ENCODE measurements at places on chromosomes 4 and X. TPM values are rescaled to one million over a fixed set of nuclear protein-coding genes. Genes with fewer than 3 reads are reported as not detected.

GRCh38 chr4:124953486-124953885 is 241.0 kb upstream of the ANKRD50 start:
- DNase-seq = no peak

The SLC10A4 gene
- total RNA-seq = 0.19 TPM

The NOX1 gene
- total RNA-seq = not detected

DNA sequence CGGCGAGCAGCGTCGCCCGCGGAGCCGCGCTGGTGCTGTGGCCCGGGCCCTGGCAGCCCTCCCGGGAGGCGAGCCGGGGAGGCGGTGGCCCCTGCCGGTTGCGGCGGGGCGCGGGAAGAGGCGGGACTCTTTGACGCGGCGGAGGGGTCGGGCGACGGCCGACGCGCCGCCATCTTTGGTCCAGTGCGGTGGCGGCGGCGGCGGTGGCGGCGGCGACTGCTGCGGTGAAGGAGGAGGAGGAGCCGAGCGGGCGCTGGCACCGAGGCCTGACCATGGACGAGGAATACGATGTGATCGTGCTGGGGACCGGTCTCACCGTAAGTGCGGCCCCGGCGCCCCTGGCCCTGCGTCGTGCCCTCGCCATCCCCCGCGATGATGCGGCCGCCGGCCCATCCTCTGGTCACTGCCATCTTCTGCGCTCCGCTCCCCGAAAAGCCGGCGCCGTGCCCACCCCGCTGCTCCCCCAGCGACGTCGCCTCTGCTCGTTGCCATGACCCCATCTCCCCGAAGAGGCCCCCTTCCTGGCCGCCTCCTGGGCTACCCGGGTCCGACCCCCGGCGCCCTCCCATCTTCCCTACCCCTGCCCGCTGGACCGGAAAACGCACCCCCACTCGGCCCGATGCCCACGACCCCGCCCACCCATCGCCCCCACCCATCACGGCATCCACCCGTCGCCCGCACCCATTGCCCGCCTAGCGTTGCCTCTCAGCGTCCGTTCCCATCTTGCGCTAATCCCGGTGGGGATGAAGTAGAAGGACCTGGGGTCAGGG is at the start of gene GDI1:
GDI1 (plus strand) TSS at position 172 of the 770 bp plus-strand sequence; CDS start at position 273, 101 bp downstream.
- peak; percentile 72 for DNase-seq

The XPNPEP2 gene
- total RNA-seq = 2.6 TPM

DNA sequence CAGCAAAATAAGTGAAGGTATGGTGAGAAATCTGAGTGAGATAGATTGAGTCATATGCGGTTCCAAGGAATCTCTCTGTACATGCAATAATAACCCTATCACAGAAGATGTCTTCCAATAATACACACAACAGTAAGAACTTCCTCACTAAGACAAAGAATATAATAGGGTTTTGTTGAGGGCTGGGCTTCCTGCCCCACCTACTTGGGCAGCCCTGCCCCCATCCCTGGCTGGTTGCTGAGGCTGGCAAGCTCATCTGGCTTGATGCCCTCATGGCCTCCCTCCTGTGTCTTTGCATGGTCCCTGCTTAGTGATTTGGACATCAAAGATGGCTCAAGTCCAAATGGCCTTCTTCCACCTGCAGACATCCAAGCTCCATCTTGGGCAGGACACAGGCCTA is 2.7 kb downstream of the GEMIN8 start:
- DNase-seq = no peak

- no peak for DNase-seq
Observed at GRCh38 chr4:123090886-123091285, 168.5 kb upstream of the NUDT6 start.

GRCh38 chrX:52355108-52355507 is 13.7 kb upstream of the XAGE2 start:
- DNase-seq = no peak

DNA sequence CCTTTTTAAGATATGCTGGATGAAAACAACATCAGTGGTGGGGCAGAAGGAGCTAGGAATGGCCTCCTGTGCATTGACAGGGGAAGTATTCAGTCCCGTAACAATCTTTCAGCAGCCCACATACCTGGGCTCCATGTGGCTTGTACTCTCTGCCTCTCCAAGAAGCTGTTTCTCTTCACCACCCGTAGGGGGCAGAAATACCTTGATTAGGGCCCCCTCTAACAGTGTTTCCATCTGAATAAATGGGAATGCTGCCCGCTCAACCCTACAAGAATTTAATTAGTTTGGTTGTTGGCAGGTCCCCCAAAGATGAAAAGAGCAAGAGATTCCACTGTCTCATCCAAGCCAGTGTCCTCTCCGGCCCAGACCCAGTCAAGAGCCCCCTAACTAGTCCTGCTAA is 155.2 kb downstream of the SMIM20 start:
- DNase-seq = no peak

The CLNK gene
- 1.00 TPM for total RNA-seq

The NPY2R gene
- not detected for total RNA-seq

The DNAJB14 gene
- total RNA-seq = 90.0 TPM

The FAT4 gene
- total RNA-seq = 4.5 TPM

GRCh38 chrX:97563531-97564133 is 679.9 kb downstream of the RPA4 start:
- peak; percentile 70 for DNase-seq

DNA sequence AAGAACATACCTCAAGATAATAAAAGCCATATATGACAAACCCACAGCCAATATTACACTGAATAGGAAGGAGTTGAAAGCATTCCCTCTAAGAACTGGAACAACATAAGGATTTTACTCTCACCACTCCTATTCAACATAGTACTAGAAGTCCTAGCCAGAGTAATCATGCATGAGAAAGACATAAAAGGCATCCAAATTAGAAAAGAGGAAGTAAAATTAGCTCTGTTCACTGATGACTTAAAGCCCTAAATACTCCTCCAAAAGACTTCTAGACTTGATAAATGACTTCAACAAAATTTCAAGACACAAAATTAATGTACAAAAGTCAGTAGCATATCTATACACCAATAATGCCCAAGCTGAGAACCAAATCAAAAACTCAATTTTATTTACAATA is 235.7 kb downstream of the NKX6-1 start:
- no peak for DNase-seq

The POF1B gene
- 0.25 TPM for total RNA-seq

The FOXP3 gene
- 0.20 TPM for total RNA-seq

The MAGEA8 gene
- total RNA-seq = not detected

The MBNL3 gene
- total RNA-seq = 64.3 TPM

- no peak for DNase-seq
Observed at GRCh38 chr4:41061482-41062185, 152.7 kb downstream of the APBB2 start.

The CUL4B gene
- total RNA-seq = 32.6 TPM

The F9 gene
- total RNA-seq = not detected

DNA sequence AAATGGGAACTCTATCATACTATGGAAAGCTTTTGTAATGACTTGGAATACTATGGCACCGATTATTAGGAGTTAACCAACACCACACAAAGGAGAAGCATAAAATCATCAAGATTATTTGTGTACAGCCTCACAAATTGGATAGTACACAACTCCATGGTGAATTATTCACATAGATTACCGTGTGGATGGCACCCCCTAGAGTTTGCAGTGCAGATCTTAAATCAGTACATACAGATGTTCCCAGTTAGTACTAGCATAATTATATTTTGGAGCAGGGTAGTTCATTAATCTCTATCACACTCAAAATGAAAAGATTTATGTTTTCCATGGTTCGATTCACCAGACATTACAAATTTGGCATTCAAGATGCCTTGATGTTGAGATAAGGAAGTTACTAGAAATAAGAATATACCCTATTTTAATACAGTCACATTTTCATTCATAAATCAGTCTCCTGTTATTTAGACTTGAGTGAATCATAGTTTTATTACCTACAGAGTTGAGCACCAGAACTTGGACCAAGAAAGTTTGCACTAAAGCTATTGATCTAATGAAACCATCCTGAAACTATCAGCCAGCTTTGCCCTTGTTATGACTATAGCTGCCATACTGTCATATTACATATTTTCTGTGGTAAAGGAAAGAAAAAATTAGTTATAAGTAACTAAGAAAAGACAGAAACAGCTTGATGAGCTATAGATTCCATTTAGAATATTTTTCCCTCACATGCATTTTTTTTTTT is 531.8 kb downstream of the GLUD2 start:
- peak; percentile 17 for DNase-seq

The FAM9B gene
- 0.42 TPM for total RNA-seq

DNA sequence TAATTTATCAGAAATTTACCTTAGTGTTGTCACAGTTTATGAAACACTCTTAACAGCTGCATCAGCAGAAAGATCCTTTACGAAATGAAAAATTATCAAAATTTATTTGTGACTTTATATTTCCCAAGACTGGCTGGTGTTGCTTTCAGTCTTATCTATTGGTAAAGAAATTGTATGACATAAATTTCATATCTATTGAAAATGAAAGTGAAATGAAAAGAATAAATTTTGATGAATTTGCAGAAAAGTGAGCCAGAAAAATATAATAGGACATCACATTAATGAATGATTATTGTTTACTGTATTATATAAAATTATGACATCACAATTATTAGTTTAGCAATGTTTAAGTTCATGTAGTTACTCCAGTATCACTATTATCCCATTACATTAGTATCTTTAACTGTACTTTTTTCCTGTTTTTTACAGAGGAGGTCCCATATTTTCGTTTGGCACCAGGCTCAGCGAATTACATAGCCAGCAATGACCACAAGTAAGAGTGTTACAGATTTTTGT is 13.2 kb upstream of the TMEM165 start:
- no peak for DNase-seq

DNA sequence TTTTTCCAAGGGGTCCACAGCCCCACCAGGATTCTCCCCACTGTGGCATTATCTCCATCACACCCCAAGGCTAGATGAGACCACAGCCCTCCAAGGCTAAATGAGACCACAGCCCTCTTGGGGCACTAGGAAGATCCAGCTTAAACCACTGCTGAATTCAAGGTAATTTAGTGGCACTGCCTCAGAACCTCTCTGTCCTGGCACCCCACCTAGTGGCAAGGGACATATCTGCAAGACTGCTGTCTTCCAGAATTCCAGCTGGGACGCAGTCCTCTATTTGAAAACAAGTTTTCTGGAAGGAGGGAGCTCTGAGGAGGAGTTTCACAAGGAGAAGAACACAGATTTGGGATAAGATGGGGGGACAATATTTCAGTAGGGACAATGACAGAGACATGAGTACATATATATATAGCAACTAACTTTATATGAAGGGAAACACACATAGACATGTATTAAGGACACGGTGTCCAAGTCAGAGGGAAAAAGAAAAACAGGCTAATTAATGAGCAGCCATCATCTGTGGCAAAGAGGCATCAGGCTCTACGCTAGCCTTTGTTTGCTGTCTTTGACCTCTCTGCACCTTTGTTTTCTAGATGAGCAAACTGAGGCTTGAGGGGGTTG is 9.3 kb downstream of the CETN2 start:
- no peak for DNase-seq

The RNF128 gene
- not detected for total RNA-seq

The MAP7D2 gene
- 1.5 TPM for total RNA-seq

GRCh38 chrX:40018041-40018440 is 79.7 kb downstream of the BCOR start:
- no peak for DNase-seq

DNA sequence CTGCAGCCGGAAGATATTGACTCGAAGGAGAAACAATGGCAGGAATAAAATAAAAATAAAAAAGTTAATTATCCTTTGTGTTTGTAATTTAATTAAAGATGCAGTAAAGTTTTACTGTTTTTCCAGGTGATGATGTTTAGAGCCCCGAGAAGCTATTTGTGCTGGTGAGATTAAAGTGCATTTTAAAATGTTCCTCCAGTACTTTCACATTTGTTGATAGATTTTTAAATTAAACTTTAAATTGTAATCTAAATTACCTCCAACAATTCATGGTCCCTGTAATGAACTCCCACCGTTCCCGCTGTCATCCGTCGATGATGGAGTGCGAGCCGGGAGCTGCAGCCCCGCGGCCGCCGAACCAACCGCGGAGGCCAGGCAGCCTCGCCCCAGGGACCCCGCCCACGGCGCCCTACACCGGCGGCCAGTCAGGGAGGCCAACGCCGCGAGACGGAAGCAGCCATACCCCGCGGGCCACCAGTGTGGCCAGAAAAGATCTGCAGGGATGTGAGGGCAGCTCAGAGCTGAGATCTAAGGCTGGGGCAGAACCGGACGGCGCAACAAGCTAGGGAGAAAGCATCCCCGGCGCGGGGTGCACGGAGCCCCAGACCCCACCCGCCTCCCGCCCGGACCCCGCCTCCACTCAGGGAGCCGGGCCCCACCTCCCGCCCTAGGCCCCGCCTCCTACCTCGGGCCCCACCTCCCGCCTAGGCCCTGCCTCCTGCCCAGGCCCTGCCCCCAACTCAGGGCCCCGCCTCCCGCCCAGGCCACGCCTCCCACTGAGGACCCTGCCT is 104.0 kb downstream of the FAM53A start:
- DNase-seq = peak; percentile 92

The BEX1 gene
- 0.59 TPM for total RNA-seq

Data from natural killer cell (primary cell).